ENCODE measurements at places on chromosomes 12 and 14.

GRCh38 chr14:38901791-38902190, 201.2 kb downstream of the SEC23A start:
- no peak for DNase-seq

- DNase-seq, result no peak
Measured at GRCh38 chr12:115210533-115211252, 526.7 kb upstream of the TBX3 start.

DNA sequence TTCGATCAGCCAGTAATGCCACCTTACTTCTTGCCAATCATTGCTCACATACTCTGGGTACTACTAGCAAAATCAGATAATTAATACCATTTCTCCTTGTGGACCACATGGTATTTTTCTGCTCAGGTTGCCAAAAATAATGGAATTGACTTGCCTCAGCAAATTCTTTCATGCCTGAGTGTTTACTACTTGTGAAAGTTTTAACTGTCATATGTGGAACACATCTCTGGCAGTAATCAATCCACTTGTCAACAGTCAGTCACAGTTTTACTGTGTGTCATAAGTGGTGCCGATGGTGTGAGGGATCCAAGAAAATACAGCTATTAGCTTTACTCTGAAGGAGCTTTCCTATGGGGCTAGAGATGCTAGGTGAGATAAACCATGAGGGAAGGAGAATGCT, 55.3 kb upstream of the ATF1 start:
- DNase-seq, result no peak

DNA sequence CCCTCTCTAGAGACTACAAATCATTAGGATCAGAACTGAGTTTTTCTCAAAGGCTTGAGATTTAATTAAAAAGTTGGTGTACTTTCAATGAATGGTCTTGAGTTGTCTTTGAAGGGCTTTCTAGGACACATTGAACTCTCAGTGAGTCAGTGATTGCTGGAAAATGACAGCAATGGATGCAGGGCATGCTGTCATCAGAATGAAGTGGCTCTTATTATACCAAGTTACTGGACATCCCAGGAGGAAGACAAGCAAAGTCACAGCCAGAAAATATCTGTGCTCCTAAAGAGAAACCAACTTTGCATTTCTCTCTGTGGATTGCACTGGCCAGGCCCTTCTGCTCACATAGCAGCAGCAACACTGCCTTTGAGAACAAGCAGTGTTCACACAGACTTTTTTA, 112.6 kb downstream of the PRIMA1 start:
- no peak for DNase-seq

- DNase-seq, result no peak
Measured at GRCh38 chr14:99891900-99892299, 98.7 kb downstream of the EML1 start.

DNA sequence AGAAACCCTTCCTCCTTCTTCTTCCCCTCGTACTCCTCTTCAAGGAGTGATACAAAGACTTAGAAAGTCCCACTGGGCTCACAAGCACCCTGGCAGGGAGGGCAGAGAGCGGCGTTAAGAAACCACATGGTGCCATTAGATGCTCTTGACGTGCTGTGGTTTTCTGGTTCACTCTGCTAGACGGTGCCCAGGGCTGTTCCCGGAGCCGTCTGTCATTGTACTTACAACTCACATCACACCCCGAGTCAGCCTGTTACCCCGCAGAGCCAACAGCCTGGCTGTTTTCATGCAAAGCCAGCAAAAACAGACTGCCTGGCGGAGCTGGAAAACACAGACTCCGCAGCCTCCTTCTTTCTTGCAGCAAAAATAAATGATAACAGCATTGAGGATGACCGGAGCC, 232.6 kb upstream of the TBX3 start:
- no peak for DNase-seq

DNA sequence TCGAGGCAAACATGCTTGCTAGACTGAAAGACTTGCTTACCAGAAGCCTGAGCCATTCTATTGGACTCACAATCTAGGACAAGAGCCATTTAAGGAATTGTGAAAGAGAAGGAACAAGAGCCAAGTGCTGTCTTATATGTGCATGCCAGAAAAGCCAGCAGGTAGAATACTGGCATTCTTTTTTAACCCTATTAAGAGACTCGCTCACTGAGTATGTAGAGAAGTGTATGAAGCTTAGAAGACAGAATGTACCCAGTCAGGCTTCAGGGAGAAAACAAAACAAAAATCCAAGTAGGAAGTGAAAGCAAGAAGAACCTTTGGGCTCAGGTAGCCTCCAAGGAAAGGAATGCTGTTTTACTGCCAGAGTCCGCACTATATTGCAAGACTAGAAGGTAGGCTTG, 65.9 kb downstream of the DCAF5 start:
- no peak for DNase-seq

GRCh38 chr12:11731455-11731854, 82.0 kb downstream of the ETV6 start:
- DNase-seq, result no peak

DNA sequence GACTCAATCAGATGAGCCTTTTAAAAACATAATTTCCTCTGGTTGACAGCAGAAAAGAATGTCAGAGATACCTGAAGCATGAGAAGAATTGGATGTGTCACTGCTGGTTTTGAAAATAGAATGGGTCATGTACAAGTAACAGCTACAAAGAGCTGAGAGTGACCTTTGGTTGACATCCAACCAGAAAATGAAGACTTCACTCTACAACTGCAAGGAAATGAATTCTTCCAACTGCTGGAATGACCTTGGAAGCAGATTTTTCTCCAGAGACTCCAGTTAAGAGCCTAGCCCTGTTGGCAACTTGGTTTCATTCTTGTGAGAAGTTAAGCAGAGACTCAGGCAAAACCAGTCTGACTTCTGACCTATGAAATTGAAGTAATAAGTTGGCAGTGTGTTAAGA, 505.9 kb downstream of the SLC16A7 start:
- DNase-seq, result no peak

DNA sequence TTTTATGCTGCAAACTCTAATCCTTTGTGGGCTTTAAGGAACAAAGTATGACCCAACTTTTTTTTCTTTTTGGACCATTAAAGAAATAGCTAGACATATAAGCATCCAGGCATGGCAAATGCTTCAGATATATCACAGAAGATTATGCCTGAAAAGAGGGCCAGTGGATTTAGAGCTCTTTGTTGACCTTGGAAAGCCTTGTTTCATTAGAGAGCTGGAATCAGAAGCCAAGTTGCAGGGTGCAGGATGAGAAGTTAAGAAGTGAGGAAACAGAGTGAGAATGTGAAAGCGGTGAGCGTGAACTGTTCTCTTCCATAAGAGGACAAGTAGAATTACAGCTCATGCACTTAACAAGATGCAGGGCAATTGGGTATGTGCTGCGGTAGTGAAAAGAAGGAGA, 373.7 kb downstream of the SYT1 start:
- no peak for DNase-seq

GRCh38 chr12:128861226-128862016, 8.1 kb downstream of the GLT1D1 start:
- DNase-seq, result no peak

DNA sequence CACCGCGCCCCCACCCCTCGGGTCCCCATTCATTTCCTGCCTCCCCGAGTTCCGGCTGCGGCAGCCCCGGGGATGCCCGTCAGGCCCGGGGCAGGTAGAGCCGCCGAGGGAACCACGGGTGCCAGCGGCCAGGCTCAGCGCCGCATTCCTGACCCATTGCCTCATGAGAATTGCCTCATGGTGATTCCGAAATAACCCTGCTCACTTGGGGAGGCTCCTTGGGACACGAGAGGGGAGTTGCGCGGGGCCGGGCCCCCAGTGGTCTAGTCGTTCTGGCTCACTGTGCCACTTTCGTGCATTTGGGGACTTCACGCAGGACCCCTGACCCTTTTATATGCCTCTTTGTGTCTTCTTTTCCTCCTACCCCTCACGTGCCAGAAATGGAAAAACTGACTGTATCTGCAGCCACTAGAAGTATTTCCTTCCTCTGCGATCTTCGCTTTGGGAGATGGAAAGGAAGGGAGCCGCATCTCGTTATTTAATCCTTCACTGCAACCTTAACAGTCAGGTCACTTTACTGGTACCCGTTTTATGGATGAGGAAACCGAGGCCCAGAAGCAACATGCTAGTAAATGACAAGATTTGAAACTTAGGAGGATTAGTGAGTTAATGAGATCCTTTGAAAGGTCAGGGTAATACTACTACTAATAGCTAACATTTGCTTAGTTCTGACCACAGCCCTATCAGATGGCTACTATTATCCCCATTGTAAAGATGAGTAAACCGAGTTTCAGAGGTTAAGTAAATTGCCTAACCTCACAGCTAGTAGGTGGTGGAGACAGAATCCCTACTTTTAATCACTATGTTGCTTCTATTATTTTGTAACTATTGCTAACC, 768 bp downstream of the PTPN11 start:
- DNase-seq, result peak; percentile 42

DNA sequence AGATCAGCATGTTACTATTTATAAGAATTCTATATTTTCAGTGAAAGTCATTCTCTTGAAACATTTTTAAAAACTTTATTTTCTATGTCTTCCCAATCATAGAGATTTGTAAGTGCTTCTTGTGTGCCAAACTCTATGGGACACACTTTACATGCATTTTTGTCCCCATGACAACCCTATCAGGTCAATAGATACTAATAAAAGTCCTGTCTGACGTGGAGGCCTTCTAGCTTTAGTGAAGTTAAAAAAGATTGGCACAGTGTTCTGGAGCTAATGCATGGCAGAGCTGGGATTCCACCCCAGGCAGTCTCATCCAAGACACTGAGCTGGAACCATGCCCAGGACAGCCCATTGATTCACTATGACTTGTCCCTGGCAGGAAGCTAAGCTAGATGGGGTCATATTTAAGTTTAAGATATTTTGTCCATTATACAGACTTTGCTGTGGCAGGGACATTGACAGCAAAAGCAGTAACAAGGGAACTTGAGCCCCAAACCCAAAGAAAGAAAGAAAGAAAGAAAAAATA, 28.1 kb downstream of the TTC6 start:
- no peak for DNase-seq

- DNase-seq, result no peak
Measured at GRCh38 chr12:113482334-113482733, 10.7 kb upstream of the LHX5 start.

GRCh38 chr12:51740536-51740935, 108.0 kb downstream of the FIGNL2 start:
- no peak for DNase-seq

DNA sequence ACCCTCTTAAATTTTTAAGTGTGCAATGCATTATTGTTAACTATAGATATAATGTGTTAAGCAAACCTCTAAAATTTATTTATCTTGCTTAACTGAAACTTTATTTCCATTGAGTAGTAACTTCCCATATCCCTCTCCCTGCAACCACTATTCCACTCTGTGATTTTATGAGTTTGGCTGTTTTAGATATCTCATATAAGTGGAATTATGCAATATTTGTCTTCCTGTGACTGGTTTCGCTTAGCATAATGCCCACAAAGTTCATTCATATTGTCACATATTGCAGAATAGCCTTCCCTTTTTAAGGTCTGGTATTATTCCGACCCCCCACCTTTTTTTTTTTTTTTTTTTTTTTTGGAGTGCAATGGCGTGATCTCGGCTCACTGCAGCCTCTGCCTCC, 247.6 kb downstream of the EMP1 start:
- no peak for DNase-seq

- DNase-seq, result no peak
Measured at GRCh38 chr12:26264215-26264838, 69.0 kb downstream of the SSPN start.

DNA sequence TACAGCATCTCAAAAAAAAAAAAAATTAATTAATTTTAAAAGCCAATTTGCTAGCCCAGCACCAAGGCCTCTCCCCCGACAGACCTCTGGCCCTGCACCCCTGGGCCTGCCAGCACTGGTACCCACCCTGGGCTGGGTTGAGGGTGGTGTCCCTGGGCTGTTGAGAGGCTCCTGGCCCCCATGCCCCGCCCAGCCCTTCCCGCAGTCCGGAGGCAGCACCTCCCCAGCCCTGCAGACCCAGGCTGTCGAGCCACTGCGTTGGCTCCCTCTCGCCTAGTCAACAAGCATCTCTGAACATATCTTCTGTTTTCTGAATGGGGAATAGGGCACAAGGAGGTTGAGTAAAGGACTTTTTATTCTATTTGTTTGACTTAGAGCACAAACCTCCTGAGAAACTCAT, 87.1 kb downstream of the FBXL14 start:
- DNase-seq, result no peak

- DNase-seq, result peak; percentile 85
Measured at GRCh38 chr14:88005978-88006851, 1.3 kb downstream of the GPR65 start.

GRCh38 chr12:130775953-130776856, 60.1 kb upstream of the RIMBP2 start:
- DNase-seq, result peak; percentile 87

DNA sequence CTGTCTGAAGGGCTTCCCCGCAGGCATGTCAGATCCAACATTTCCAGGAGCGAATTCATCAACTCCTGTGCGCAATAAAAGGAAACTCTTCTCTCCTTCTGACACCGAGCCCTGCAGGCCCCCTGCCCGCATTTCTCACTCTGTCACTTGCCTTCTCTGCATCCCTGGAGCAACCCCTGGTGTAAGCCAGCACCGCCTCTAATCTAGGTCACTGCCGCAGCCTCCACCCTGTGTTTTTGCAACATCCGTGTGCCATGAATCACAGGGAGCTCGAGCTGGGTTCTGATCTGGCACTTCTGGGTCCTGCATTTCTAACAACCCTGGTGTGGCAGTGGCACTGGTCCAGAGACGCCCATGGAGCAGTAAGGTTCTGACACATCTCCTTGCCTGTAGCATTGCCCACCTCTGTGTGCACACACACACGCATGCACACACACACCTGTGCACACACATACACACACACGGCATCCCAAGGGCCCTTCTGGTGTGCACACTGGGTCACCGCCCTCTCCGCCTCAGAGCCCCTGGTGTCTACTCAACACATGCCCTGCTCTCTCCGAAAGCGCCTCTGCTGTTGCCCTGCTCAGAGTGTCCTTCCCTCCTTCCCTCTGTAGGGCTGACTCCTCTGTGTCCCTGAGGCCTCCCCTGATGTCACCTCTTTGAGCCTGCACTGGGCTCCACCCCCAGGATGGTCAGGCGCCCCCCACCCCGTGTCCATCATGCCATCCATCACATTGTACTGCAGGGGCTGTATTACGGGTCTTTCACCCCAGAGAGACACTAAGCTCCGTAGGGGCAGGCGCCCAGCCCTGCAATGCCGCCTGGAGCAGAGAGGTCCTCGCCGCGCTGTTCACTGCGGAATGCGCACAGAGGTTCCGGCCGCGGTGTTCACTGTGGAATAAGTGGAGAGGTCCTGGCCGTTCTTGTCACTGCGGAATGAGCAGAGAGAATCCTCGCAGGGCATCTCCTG, 111.4 kb upstream of the SFSWAP start:
- no peak for DNase-seq

- no peak for DNase-seq
Measured at GRCh38 chr12:104258476-104259067, 43.0 kb downstream of the TXNRD1 start.
